ENCODE measurements at places on chromosomes 16 and 17.

DNA sequence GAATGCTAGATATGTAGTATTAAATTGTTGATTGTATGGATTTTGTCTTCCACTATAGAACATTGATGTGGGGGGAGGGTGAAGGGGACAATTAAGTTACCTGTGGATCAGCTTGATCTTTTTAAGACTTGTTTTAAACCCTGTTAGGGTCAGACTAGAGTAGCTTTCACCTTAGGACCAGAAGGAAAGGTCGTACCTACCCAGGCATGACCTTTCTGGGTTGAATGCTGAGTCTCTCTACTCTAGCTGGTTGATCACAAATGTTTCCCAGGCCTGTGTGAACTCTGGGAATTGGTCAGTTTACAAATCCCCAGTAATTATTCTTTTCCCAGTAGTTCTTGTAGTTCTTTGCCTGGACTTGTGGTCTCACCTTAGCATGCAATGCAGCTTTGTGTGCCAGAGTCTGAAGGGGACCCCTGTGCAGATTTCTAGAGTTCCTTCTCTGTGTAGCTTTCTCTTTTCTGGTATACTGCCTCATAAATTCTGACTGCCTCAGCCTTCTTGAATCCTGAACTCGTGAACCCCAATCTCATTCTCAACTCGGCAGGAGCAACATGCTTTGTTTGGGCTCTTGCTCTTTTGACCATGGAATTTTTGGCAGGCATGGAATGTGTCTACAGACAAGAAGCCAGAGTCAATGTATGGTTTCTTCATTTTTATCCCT, 54.1 kb downstream of the VMP1 start:
- no peak for DNase-seq

DNA sequence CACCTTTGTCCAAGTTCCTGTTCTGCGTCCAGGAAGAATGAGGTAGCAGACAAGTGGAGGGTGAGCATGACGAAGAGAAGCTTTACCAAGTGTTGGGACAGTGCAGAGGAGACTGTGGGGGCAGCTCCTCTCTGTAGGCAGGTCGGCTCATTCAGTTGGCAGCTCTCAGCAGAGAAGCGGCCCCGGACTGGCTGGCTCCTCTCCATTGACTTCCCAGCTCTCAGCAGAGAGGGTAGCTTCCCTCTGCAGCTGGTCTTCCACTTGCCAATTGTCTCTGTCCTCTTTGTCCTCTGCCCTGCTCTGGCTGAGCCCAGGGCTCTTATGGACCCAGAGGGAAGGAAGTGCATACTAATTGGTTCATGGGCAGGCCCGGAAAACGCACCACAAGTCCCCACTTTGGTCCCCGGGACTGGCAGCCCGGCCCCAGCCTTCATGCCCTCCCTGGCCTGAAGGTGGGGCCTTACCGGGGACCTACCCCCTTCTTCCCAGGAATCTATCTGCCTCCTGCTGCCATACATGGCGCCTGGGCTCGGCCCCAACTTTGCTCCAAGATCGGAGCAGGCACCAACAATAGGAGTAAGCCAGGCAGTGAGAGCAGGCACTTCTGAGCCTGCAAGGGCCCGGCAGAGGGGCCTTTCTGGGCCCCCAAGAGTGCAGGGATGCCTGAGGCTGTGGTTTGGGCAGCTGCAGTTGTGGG, 10.1 kb downstream of the KCTD5 start:
- peak; percentile 78 for DNase-seq

DNA sequence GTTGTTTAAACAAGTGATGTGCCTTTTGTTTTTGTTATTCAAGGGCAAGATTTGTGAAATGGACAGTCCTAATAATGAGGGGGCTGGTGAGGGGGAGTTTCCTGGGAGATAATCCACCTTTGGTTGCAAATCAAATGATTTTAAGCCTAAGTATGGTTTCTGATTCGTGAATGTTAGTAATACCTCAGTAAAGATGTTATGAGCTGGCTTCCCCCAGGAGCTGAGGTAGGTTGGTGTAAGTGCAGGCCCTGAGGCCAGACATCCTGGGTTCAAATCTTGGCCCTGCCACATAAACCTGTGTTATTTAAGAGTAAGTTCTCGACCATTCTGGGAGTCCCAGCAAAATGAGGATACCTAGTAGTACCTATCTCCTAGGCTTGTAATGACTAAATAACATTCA, 1.5 kb downstream of the SNX29 start:
- no peak for DNase-seq

GRCh38 chr17:60416368-60416925, 5.8 kb upstream of the CHCT1 start:
- DNase-seq = no peak

GRCh38 chr17:41848788-41849187, 11.2 kb downstream of the KLHL10 start:
- DNase-seq = no peak

DNA sequence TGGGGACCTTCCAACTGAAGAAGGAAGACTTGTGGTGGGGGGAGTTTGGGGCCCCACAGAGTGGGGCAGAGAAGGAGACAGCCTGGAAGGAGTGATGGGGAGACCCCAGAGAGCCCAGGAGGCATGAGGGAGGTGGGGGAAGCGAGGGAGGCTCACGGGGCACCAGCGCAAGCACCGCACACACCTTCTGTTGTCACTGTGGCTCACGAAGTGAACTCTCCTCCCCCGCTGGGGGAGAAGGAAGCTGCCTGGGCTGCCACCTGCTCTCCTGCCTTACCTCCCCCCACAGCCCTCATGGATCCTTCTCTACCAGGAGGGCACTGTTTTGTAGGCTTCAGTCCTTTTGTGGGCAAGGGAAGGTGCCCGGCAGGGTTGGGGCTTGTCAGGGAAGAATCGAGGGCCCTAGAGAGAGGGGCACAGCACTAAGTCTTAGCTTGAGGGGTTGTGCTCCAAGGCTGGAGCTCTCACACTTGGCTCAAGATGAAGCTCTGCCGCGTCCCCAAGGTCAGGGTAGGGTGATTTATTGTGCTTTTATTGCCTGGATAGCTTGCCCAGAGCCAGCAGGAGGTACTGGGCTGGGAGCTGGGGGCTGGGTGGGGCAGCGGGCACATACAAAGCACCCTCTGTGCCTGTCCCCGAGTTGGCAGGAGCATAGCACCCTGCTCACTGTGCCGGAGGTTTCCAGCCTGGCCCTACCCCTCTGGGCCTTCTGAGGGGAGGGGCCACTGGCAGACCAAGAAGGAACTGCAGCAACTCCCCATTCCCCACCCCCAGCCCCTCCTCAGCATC, 4.6 kb upstream of the STARD3 start:
- DNase-seq = no peak

- no peak for DNase-seq
Observed at GRCh38 chr17:81150377-81151077, 14.8 kb upstream of the PVALEF start.

- no peak for DNase-seq
Observed at GRCh38 chr17:74816905-74817620, 40.9 kb upstream of the NAT9 start.

Data from NCI-H446 treated with DMSO at 0.1 percent for 48 hours (cell line).